ENCODE measurements at places on chromosomes 1 and 21.

GRCh38 chr21:30083225-30083945 is 83.2 kb downstream of the CLDN17 start:
- no peaks in the 10 kb centered on the region for H3K4me1 ChIP-seq
- H3K36me3 ChIP-seq: no peaks in the 10 kb centered on the region

- H3K36me3 ChIP-seq: no peaks in the 10 kb centered on the region
- no peaks in the 10 kb centered on the region for H3K4me1 ChIP-seq
- H3K27ac ChIP-seq: no peak overlapping the region
- H3K27me3 ChIP-seq: no peaks in the 10 kb centered on the region
- H3K4me3 ChIP-seq: no peak overlapping the region
- no peak for DNase-seq
Observed at GRCh38 chr21:42343101-42343500, 7.7 kb downstream of the TFF2 start.

GRCh38 chr1:2948751-2949680 is 72.3 kb upstream of the ACTRT2 start:
- no peak overlapping the region for H3K27ac ChIP-seq
- no peak for DNase-seq
- no peak overlapping the region for H3K4me3 ChIP-seq

- peaks cover 7% of the 10 kb centered on the region for H3K27me3 ChIP-seq
- peak within 1 kb of the TSS; percentile 94 for H3K4me3 ChIP-seq
Observed at GRCh38 chr21:15729674-15730483, at the start of gene USP25. Gene USP25, plus strand, starts transcription at chr21:15729982. Its CDS starts 412 bp downstream, at chr21:15730394.

DNA sequence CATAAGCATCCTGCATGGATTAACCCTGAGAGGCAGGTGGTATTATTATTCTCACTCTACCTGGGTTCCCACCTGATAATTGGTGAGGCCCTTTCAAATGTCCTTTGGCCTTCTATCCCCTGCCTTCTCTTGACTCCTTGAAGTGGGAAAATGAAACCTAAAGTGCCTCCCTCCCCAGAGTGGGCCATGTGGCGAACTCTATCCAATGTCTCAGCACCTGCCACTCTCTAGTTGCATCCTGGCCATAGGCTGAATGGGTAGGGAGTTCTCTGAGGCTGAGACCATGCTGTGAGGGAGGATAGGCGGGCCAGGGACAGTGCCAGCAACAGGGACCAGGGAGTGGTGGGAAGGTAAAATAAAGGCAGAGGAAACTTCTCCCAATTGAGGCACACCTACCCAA is 35.3 kb downstream of the ELF3 start:
- H3K4me1 ChIP-seq: no peaks in the 10 kb centered on the region

GRCh38 chr1:182698971-182699370 is 14.6 kb upstream of the RGS8 start:
- H3K4me3 ChIP-seq: no peak overlapping the region
- no peak overlapping the region for H3K27ac ChIP-seq
- peaks cover 5% of the 10 kb centered on the region for H3K27me3 ChIP-seq
- no peaks in the 10 kb centered on the region for H3K36me3 ChIP-seq
- DNase-seq: no peak

DNA sequence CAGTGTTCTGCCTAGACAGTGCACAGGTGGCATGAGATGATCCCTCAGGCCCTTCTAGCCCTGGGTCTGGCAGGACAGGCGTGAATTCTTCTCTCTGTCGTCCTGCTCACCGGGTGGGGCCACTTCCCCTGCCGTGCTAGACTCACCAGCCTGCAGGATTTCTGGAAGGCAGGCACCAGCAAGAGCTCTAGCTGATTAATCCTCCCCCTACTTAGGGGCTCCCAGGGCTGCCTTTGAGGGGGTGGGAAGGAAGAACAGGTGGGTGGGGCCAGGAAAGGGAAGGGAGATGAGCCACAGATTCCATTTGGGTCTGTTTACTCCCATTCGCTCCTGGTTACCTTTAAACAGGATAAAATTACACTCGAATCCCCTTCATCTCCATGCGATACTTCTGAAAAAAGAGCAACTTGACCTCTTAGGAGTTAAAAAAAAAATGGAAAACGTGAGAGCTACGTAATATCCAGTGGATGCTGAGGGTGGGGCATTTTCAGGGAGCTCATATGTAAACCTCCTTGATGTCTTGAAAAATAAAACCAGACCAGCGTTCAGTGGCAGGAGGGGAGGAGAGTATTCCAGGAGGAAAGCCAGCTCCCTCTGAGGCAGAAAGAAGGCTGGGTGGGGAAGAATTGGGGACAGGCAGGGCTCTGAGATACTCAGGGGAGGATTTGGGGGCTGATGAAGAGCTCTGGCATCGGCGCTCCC is 665.5 kb downstream of the PTPRU start:
- no peak overlapping the region for H3K27ac ChIP-seq
- H3K4me1 ChIP-seq: no peaks in the 10 kb centered on the region
- H3K4me3 ChIP-seq: no peak overlapping the region
- no peaks in the 10 kb centered on the region for H3K36me3 ChIP-seq

DNA sequence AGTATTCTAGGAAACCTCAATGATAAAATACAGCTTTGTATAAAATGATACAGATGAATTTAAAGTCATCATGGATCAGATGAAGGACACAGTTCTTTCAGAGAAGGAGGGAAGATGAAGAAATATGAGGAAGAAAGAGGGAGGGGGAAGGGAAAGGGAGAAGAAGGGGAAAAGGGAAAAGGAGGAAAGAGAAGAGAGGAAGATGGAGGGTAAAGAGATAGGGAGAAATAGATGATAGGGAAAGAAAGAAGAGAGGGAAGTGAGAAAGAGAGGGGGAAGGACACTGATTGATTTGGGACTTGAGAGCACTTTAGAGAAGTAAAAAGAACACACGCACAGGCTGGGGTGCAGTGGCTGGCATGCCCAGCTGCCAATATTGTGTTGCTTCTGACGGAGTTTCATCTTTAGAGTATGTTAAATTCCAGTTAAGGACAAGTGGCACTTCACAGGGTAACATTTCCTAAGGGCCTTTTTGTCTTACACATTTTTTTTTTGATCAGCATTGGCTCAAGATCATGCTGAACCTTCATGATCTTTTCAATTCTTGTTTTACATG is 235.9 kb upstream of the DMRTA2 start:
- peaks cover 12% of the 10 kb centered on the region for H3K4me1 ChIP-seq
- no peaks in the 10 kb centered on the region for H3K36me3 ChIP-seq
- no peak for DNase-seq
- no peak overlapping the region for H3K4me3 ChIP-seq

- H3K4me3 ChIP-seq: no peak overlapping the region
- H3K27ac ChIP-seq: no peak overlapping the region
- H3K4me1 ChIP-seq: no peaks in the 10 kb centered on the region
- DNase-seq: no peak
- H3K36me3 ChIP-seq: no peaks in the 10 kb centered on the region
Observed at GRCh38 chr1:205661429-205662134, 18.7 kb downstream of the SLC45A3 start.

DNA sequence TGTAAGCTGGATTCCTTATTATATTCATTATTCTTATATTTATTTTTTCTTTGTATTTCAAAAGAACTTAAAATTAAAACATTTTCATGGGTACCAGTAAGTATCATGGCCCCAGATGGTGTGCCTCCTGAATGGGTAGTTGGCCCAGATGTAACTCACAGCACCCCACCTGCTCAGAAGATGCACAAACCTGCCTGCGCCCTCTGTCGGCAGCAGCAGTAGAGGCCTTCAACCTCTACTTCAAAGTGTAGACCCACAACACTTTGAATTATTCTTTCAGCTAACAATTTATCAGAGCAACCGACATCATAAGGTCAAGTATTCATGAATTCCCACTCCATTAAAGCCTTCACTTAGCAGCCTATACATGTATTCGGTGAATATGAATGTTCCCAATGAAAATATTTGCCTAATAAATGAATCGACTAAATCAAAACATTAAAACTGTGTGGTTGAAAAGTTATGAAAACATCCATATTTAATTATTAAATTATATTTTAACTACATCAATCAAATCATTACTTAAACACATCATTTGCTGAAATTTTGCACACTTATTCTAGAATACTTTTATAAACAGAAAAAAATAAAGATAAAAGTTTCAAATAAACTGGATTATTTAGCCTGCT is 25.4 kb downstream of the PIGM start:
- H3K4me3 ChIP-seq: no peak overlapping the region
- H3K4me1 ChIP-seq: no peaks in the 10 kb centered on the region
- peak; percentile 35 for DNase-seq
- no peaks in the 10 kb centered on the region for H3K36me3 ChIP-seq
- no peak overlapping the region for H3K27ac ChIP-seq
- H3K27me3 ChIP-seq: peaks cover 5% of the 10 kb centered on the region

DNA sequence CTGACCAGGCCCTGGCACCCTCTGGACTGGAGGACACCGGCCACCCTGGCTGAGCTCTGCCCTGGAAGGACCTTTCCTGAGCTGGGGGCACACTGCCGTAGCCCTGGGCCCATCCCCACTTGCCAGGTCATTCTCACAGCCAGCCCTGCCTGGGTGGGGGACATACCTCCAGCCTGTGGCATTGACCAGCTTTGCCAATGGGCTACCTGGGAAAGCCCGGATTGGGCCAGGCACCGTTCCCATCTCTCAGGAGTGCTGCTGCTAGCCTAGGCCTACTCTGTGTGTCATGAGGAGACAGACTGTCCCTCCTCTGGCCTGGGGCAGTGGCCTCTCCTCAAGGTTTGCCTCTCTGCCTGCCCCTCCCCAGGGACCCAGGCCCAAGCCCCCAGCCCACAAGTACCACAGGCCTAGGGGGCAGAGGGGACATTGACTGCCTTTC is 40.0 kb downstream of the COQ8A start:
- H3K4me1 ChIP-seq: no peaks in the 10 kb centered on the region
- H3K27ac ChIP-seq: no peak overlapping the region
- H3K27me3 ChIP-seq: no peaks in the 10 kb centered on the region
- DNase-seq: no peak
- H3K36me3 ChIP-seq: no peaks in the 10 kb centered on the region
- no peak overlapping the region for H3K4me3 ChIP-seq

DNA sequence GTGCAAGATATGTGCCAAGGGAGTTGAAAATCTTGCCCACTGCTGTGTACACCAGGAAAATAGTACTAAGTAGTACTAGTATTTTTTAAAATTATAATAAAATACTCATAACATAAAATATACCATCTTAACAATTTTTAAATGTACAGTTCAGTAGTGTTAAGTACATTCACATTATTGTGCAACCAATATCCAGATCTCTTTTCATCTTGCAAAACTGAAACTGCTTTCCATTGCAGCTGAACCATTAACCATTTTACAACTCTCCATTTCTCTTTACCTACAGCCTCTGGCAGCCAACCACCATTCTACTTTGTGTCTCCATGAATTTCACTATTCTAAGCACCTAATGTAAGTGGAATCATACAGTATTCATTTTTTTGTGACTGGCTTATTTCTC is 19.3 kb upstream of the RAB3GAP2 start:
- DNase-seq: no peak
- H3K36me3 ChIP-seq: no peaks in the 10 kb centered on the region
- H3K27me3 ChIP-seq: peaks cover 18% of the 10 kb centered on the region
- no peak overlapping the region for H3K27ac ChIP-seq
- H3K4me3 ChIP-seq: no peak overlapping the region

- H3K27ac ChIP-seq: no peak overlapping the region
- DNase-seq: no peak
- H3K4me1 ChIP-seq: peaks cover 39% of the 10 kb centered on the region
- H3K36me3 ChIP-seq: no peaks in the 10 kb centered on the region
Observed at GRCh38 chr1:167272369-167272957, 51.8 kb downstream of the POU2F1 start.

GRCh38 chr1:181397845-181398244 is 85.5 kb upstream of the CACNA1E start:
- no peak overlapping the region for H3K27ac ChIP-seq
- no peak for DNase-seq
- H3K36me3 ChIP-seq: no peaks in the 10 kb centered on the region
- no peak overlapping the region for H3K4me3 ChIP-seq

DNA sequence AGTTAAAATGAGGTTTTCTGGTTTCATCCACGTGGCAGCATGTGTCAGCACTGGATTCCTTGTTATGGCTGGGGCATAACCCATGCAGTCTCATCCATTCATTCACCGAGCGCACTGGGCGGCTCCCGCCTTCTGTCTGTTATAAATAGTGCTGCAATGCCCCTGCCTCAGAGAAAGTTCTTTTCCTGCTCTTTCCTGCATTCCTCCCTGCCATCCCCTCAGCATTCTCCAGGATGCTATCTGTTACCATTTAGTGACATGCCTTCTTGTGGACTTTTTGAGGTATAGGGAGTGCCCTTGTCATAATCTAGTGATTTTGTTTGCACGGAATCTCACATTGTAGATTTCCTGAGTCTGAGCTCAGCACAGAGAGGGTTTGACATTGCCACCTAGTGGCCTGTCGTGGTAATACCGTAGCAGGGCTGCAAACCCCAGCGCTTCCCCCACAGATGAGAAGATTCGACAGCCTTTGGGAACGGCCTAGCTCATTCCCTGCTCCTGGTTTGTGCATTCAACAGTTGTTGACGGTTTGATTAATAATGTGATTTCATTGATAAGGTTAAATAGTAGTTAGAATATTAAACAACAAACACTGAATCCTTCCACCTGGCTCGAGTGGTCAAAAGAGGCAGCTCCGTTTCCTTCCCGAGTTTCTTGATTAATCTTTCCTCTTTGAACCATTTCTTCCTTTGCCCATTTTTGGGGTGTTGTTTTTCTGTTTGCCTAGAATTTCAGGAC is 46.3 kb downstream of the UMODL1 start:
- peak; percentile 66 for DNase-seq
- no peak overlapping the region for H3K27ac ChIP-seq
- no peak overlapping the region for H3K4me3 ChIP-seq
- H3K4me1 ChIP-seq: peaks cover 12% of the 10 kb centered on the region
- H3K36me3 ChIP-seq: no peaks in the 10 kb centered on the region
